Esophagus squamous epithelium (tissue), 5 donors: ENCODE measurements at places on chromosomes 7 and 10.

GRCh38 chr7:16260236-16260728 is 161.1 kb downstream of the CRPPA start:
- no peak for DNase-seq

DNA sequence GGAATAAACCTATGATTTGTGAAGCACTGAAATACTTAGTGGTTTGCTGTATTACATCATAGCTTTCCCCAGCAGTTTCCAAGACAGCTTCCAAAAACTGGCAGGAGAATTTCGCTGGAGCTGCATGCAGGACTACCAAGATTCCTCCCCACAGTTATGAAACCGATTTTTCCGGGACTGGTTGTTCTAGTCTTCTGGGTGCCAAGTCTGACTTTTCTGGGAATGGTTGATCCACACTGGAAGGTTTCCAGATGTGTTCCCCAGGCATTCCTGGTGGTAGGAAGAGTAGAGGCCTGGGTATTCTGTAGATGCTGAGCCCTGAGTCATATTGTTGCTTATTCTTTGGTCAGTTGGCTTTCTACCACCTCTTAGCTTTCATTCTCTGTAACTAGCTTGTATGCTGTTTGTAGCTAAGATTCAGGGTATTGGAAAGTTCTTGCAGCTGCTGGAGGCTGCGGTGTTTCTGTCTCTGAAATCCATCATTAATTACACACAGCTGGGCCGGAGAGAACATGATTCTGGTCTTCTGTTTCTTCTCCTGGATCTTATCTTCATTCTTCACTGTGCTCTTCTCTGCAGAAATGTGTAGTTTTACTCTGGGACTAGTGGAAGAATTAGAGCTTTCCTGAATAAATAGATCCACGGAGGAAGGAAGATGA is 6.3 kb downstream of the ABCC2 start:
- DNase-seq: no peak

DNA sequence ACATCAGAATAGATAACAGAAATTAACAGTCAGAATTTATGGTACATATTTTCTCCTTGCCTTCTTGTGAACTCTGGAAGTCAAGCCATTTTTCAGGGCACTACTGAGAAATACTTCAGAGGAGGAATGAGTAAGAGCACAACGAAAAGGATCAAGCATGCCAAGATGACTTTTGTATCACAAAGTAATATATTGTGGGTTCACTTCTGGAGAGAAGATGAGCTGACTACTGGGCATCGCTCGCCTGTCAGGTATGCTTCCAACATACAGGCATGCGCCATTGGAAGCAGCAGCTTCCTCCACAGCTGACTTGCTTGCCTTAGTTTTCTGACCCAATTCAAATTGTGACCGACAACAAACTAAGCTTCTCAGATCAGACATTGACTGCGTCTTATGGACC is 137.3 kb downstream of the VTI1A start:
- no peak for DNase-seq

DNA sequence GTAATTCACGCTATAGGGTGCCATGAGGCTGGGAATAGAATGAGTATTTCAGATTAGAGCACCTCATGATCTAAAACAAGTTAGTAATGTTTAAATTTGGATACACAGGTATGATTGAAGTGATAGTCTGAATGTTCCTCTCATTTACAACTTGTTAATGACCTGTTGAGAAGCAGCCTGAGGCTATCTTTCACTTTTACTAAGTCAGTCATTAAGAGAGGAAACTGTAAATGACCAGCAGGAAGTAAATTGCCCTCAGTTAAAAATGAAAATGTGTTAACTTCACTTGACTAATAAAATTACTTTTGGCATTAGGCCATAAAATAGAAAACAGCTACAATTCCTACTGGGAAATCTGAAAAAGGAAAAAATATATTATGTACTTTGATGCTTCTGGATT is 1042.0 kb downstream of the DNAJB9 start:
- DNase-seq: no peak

DNA sequence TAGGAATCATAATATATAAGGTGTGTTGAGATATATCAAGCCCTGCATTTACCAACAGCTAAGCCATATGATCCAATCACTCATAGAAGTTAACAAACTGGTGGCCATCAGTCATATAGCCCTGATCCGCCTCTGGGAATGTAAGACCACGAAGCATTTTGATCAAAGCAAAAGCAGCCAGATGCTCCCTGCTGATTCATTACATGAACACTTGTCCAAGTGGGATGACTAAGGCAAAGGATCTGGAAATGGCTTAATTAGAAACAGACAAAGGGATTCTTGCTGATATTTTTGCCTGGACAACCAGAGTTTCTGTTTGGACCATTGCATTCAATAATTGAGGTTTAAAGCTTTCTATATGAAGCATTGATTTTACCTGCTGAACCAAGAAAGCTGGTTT is 535.5 kb downstream of the GPAM start:
- no peak for DNase-seq

DNA sequence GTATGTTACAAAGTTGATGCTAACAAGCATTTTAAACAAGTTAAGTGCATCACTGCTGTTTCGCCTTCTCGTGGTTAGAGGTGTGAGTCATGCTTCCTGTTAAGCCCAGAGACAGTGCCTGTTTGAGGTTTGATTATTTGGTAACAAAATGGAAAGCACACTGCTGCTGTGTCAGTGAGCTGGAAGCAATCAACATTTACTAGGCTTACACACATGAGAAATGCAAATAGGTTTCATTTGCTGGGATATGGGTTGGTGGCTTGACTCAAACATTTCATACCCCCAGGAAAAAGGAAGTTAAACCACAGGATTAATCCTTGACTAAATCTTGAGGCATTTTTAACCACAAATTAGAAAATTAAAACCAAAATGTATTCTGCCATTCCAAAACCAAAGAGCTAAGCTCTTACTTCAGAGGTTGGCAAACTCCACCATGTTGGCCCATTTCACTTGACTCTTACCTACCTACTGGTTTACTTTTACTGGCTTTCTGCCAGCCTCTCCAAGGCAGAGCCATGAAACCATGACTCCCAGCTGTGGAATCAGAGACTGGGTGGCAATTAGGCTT is 139.2 kb downstream of the ETV1 start:
- DNase-seq: no peak
